Activated naive CD4-positive, alpha-beta T cell treated with anti-CD3 and anti-CD28 coated beads for 36 hours (primary cell): ENCODE measurements at places on chromosomes 13 and 19. TPM values are rescaled to one million over a fixed set of nuclear protein-coding genes. Genes with fewer than 3 reads are reported as not detected.

FAM187B gene
- not detected for total RNA-seq

GRCh38 chr13:51034906-51035305 is 76.2 kb downstream of the C13orf42 start:
- H3K4me1 ChIP-seq, result no peaks in the 10 kb centered on the region
- DNase-seq, result no peak
- no peak overlapping the region for H3K27ac ChIP-seq
- H3K4me3 ChIP-seq, result no peak overlapping the region

- no peak overlapping the region for H3K27ac ChIP-seq
- H3K4me1 ChIP-seq, result peaks cover 12% of the 10 kb centered on the region
- H3K36me3 ChIP-seq, result no peaks in the 10 kb centered on the region
- H3K27me3 ChIP-seq, result no peaks in the 10 kb centered on the region
- DNase-seq, result no peak
- H3K4me3 ChIP-seq, result no peak overlapping the region
Observed at GRCh38 chr13:73335210-73335609, 276.4 kb downstream of the KLF5 start.

DNA sequence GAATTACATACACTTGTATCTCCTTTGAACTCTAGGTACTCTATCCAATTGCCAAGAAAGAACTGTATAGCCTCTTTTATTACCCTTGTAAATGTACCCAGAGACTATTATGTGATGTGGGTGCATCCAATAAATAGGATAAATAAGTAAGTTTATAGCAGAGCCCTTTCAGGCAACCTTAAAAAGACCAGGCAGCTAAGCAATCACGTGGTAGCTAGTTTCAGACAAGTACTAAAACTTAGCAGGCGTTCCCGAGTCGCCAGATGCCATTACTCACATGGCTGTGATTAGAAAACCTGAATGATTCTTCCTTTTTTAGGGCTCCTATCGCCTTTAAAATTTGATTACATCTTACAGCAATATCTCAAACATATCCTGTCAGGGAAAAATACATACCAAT is 1303.0 kb downstream of the EFNB2 start:
- H3K27ac ChIP-seq, result no peak overlapping the region
- no peak overlapping the region for H3K4me3 ChIP-seq
- no peak for DNase-seq
- no peaks in the 10 kb centered on the region for H3K4me1 ChIP-seq
- H3K36me3 ChIP-seq, result no peaks in the 10 kb centered on the region
- H3K27me3 ChIP-seq, result peaks cover 10% of the 10 kb centered on the region

- H3K4me1 ChIP-seq, result peaks cover 9% of the 10 kb centered on the region
- peaks cover 50% of the 10 kb centered on the region for H3K27me3 ChIP-seq
- no peak overlapping the region for H3K27ac ChIP-seq
- DNase-seq, result no peak
- H3K4me3 ChIP-seq, result peak overlapping the region; percentile 69
- no peaks in the 10 kb centered on the region for H3K36me3 ChIP-seq
Observed at GRCh38 chr13:43787518-43787891, 733 bp upstream of the ENOX1 start.

DNA sequence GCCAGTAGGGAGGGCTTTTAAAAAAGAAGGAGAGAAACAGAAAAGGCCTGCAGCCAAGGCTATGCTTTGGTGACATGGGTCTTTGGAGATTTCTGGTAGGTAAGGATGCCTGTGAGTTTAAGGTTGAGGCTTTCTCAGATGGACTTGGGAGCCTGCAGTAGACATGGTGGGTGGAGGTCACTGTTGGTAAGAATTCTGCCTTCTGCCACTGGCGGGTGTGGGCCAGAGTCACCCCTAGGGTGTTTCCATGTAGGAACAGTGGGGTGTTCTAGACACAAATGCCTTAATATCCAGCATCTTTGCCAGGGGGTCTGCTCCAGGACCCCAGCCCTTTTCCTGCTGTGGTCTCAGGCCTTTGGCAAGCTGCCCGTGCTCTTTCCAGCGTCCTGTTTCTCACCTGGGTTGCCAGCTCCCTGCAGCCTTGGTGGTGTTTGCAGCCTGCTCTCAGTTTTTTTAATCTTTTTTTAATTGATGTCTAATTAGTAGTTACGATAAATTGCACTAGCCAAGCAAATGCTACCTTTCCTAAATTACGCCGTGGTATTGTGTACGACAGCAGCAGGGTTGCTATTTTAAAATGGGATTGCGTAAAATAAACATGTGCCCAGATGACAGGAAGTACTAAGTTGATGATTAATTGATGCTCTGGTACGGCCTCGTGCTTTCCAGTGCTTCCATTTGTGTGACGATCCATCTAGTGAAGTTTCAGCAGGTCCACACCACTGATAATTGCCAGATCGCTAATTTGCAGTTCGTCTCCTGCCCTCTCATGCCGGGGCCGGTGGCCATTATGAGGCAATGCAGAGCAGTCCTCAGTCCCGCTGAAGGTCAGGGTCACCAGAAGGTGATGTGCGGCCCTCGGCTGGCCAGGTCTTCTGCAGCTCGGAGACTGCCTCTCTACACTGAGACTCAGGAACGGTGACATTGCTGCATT is 35.3 kb upstream of the NPAS1 start:
- H3K27me3 ChIP-seq, result no peaks in the 10 kb centered on the region
- no peak overlapping the region for H3K4me3 ChIP-seq
- no peaks in the 10 kb centered on the region for H3K36me3 ChIP-seq
- no peak for DNase-seq
- peaks cover 5% of the 10 kb centered on the region for H3K4me1 ChIP-seq

ZNF700 gene
- total RNA-seq, result 12.4 TPM

ZNF813 gene
- total RNA-seq, result 5.6 TPM

DNA sequence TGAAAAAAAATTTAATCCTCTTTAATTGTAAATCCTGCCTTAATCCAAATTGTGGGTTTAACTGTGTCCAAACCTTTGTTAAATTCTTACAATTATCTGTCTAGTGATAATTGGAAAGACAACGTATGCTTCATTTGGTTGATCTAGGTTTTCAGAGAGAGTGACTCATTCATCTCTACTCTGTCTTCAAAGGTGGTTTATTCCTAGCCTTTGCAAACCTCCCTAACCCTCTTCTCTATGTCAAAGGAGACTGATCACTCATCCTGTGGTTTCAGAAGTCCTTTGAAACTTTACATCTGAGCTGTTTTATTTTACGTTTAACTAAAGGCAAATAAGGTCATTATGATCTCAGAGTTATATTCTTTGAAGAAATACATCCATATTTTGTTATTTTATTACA is 8.8 kb upstream of the OXGR1 start:
- DNase-seq, result no peak
- H3K27me3 ChIP-seq, result peaks cover 30% of the 10 kb centered on the region
- H3K36me3 ChIP-seq, result no peaks in the 10 kb centered on the region

DKKL1 gene
- total RNA-seq, result not detected

GRCh38 chr13:44294876-44295275 is 78.7 kb upstream of the SERP2 start:
- H3K27ac ChIP-seq, result no peak overlapping the region
- no peak for DNase-seq
- peaks cover 14% of the 10 kb centered on the region for H3K27me3 ChIP-seq
- peaks cover 27% of the 10 kb centered on the region for H3K4me1 ChIP-seq

- peaks cover 3% of the 10 kb centered on the region for H3K4me1 ChIP-seq
- no peak for DNase-seq
- H3K4me3 ChIP-seq, result no peak overlapping the region
- H3K27ac ChIP-seq, result no peak overlapping the region
- peaks cover 8% of the 10 kb centered on the region for H3K27me3 ChIP-seq
Observed at GRCh38 chr13:30869491-30869890, 36.6 kb upstream of the MEDAG start.

GRCh38 chr19:11044431-11044830 is 44.8 kb upstream of the LDLR start:
- H3K4me1 ChIP-seq, result peaks cover 19% of the 10 kb centered on the region
- peaks cover 23% of the 10 kb centered on the region for H3K36me3 ChIP-seq
- no peak overlapping the region for H3K27ac ChIP-seq
- H3K27me3 ChIP-seq, result no peaks in the 10 kb centered on the region
- DNase-seq, result no peak

DNA sequence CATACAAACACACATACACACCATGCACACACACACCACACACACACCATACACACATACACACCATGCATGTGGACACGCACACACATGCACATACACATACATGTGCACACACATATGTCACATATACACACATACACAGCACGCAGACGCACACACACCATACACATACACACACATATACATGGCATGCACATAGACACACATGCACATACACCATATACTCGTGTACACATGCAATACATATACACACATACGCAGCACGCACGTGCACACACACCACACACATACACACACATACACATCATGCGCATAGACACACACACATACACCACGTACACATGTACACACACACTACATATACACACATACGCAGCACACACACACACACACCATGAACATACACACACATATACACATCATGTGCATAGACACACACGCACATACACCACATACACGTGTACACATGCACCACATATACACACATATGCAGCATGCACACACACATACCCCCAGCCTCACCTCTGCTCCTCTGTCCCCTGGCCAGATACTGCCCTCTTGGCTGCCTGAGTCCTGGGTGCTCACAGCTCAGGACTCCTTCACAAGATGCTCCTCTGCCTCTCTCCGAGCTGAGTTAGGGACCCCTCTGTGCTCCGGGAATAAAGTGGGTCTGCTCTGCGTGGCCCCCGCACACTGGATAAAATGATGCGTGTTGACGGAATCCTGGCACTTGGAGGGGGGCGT is 70.9 kb upstream of the ARHGEF7 start:
- peaks cover 6% of the 10 kb centered on the region for H3K27me3 ChIP-seq
- no peaks in the 10 kb centered on the region for H3K36me3 ChIP-seq
- no peaks in the 10 kb centered on the region for H3K4me1 ChIP-seq
- no peak overlapping the region for H3K27ac ChIP-seq

DNA sequence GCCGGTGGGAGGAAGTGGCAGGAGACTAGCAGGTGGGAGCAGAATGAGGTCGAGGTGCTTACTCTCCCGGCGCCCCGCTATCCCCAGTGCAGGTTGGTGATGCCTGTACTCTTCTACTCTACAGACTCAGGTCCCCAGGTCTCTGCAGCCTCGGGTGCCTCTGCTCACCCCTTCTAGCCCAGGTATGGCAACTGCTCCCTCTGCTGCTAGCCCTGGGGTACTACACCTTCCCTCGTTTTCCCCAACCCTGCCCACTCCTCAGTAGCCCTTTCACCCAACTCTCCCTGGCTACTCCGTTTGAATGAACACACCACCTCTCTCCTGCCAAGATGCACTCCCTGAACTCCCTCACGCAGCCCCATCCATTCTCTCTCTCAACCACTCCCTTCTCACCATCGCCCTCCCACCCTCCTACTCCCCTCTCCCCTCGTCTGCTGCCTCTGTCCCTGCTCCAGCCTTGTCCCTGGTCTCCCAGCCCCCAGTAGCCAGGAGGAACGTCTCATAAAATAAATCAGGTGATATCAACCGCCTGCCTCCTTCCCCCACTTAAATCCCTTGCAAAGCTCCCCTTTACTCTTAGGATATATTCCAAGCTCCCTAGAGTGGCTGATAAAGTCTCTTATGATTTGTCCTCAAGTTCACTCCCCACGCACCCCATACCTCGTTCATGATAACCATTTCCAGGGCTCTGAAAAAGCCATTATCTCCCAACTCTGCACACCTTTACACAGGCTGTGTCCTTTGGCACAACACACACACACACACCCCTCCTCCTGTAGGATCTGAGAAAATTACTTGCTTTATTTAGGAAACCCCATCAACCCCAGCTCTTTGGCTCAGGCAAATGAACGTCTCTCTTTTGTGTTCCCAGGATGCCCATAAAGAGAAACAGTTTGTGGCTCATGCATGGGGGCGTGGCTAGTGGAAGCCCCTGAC is 8.2 kb upstream of the MEIS3 start:
- peak overlapping the region; percentile 28 for H3K4me3 ChIP-seq
- peaks cover 58% of the 10 kb centered on the region for H3K27me3 ChIP-seq
- H3K27ac ChIP-seq, result no peak overlapping the region

DNA sequence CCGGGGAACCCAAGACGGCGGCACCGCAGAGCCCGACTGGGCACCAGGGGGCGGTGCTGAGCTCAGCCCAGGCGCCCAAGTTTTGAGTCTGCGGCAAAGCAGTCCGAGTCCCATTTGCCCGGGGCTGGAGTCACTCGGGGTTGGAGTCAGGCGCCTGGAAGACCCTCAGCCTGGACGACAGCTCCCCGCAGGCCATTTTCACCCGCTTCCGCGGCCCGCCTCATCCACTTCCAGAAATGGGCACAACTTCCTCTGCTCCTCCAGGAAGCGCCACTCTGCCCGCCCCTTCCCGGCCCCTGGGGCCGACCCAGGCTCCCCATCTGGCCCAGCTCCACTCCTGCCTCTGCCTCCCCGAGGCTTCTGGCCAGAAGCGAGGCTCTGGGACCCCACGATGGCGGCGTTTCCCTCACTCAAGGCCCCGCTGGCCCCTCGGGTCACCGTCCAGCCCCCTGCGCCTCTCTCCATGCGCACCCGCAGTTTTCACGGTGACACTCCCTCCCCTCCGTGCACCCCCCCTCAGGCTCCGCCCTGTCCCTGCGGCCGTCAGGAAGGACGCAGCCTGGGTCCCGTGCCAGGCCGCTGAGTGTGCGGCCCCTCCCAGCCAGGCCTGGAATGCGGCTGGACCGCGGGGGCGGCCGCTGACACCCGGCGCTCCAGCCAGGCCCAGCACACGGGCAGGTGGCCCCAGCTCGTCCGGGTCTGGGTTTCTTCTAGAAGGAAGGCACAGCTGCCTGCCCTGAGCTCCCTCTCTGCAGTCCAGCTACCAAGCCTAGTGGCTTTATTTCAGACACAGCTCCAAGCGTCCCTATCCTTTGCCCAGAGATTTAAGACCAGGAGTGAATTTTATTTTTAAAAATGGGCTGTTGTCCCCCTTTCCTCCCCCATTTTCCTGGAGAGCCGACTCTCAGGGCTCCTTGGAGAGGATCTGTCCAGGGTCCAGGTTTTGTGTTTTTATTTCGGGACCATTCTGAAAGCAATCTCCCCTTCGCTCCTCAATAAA is 4.7 kb downstream of the SERTAD1 start:
- H3K27ac ChIP-seq, result peak overlapping the region; percentile 94
- H3K27me3 ChIP-seq, result no peaks in the 10 kb centered on the region
- peaks cover 28% of the 10 kb centered on the region for H3K4me1 ChIP-seq
- DNase-seq, result peak; percentile 84

DNA sequence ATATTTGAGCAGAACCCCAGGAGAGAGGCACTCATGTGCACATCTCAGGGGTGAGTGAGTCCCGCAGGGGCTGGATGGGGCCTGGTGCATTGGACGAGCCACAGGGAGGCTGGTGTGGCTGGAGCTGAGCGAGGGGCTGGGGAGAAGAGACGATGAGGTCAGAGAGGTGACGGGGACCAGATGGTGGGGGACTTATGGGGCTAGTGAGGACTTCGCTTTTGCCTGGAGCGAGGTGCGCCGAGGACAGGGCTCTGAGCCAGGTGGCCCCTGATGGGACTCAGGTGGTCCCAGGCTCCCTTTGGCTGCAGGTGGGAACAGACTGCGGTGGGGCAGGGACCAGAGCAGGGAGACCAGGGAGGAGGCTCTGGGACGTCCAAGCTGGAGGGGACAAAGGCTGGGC is 6.9 kb upstream of the FXYD3 start:
- DNase-seq, result no peak
- no peaks in the 10 kb centered on the region for H3K27me3 ChIP-seq
- H3K36me3 ChIP-seq, result no peaks in the 10 kb centered on the region
- no peak overlapping the region for H3K4me3 ChIP-seq
- H3K4me1 ChIP-seq, result peaks cover 4% of the 10 kb centered on the region
